ENCODE measurements at places on chromosomes 12 and 14.

DNA sequence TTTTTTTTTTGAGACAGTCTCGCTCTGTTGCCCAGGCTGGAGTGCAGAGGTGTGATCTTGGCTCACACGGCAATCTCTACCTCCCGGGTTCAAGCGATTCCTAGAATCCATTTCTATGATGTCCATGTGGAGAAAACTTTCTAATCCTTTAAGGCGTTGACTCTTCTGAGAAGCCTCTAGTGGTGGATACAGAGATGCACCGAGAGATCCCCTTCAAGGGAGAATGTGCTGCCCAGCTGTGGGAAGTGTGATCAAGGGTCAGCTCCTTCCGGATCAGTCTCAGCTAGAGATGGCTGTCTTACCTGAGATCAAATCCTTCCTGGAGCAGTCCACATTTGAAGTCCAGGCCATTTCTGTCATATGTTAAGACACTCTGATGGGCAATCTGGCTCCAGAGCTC lies 92.7 kb upstream of the HECTD1 start:
- DNase-seq, result peak; percentile 34

- DNase-seq, result peak; percentile 50
Observed at GRCh38 chr12:124867401-124867930, 3.8 kb upstream of the SCARB1 start.

DNA sequence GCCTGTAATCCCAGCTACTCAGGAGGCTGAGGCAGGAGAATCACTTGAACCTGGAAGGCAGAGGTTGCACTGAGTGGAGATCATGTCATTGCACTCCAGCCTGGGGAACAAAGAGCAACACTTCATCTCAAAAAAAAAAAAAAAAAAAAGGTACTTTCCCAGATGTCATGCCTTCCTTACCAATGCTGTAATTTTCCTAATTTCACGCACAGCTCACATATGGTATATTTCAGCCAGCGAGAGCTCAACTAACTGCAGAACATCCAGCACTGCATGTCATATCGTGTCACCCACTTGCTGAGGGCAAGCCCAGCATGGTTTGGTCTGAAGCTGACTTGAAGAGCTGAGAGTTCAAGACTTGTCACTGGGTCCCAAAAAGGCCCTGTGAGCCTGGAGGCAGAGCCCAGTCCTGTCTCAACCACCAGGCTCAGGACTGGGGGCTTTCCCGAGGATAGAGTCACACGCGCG lies 29.0 kb downstream of the NFKBIA start:
- DNase-seq, result peak; percentile 29

DNA sequence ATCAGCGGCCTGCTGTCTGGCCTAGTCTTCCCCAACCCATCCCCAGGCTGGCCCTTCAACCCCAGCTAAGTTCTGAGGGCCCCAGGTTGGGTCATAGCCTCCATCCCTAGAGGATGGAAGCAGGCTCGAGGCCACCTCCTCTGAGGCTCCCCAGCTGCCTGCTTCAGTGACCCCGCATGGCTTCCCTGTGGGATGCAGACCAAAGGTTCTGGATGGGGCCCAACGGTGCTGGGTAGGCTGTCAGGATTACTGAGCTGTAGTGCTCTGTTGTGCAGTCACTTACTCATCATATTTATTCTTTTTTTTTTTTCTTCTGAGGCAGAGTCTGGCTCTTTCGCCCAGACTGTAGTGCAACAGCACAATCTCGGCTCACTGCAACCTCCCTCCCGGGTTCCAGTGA lies 92.0 kb downstream of the IRF2BPL start:
- DNase-seq, result no peak

- no peak for DNase-seq
Observed at GRCh38 chr14:70879448-70879847, 27.8 kb upstream of the PCNX1 start.

GRCh38 chr12:19764408-19764807 lies 325.1 kb downstream of the AEBP2 start:
- peak; percentile 9 for DNase-seq

DNA sequence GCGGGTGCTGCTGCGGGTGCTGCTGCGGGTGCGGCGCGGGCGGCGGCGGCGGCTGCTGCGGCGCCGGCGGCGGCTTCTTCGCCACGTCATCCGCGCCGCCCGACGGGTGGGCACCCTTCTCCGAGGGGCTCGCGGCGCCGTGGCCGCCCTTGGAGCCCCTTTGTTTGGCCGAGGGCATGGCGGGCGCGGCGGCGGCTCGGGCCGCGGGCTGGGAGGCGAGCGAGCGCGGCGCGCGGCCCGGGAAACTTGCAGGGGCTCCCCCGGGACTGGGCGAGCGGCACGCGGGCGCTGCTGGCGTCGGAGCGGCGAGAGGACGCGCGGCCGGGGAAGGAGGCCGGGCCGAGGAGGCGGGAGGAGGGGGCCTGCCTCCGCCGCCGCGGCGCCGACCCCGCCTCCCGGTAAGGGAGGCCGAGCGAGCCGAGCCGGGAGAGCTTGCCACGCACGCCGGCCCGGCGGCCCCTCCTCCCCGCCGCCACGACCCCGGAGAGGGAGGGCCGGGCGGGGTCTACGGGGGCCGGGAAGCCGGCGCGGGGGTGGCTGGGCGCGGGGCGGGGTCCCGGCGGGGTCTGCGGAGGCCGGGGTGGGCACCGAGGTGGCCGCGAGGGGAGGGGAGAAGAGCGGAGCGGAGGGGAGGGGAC lies at the start of gene CKAP4:
TSS of gene CKAP4 (minus strand) at position 347 of the 638 bp plus-strand sequence. CDS start at position 178, 169 bp downstream.
- peak; percentile 77 for DNase-seq

DNA sequence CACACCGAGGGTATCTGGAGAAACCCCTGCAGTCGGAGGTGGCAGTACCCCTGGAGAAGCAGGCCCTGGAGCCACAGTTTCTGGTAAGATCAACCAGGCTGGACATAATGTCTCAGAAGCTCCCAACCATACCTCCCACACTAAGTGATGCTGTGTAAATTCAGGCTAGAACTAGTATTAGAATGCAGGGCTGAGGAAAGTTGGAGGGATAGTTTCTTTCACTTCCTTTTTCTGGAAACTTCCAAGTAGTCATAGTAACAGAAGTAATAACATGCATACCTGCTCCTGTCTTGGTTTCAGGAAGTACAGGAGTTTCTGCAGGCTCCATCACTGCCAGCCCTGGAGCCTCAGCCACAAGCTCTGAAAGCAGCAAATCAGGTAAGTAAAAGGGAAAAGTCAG lies 228.1 kb upstream of the CNTN1 start:
- DNase-seq, result no peak

DNA sequence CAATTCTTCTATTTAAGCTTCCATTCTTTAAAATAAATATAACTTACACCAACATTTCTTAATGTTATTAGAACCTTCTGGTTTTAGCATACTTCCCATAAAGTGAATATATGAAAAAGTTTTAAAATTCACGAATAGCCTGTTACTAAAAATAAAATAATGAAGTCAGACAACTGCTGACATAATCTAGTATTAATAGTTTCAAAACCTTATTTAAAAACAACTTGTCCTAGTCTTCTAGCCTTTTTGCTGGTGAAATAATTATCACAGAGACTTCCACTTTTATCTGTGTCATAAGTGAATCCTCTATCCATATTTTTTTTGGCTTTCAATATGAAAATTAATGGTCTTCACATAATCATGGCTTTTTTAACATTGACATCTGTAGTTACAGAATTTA lies 93.8 kb upstream of the MON2 start:
- no peak for DNase-seq

GRCh38 chr12:34033628-34034296 lies 11.5 kb downstream of the ALG10 start:
- peak; percentile 58 for DNase-seq

DNA sequence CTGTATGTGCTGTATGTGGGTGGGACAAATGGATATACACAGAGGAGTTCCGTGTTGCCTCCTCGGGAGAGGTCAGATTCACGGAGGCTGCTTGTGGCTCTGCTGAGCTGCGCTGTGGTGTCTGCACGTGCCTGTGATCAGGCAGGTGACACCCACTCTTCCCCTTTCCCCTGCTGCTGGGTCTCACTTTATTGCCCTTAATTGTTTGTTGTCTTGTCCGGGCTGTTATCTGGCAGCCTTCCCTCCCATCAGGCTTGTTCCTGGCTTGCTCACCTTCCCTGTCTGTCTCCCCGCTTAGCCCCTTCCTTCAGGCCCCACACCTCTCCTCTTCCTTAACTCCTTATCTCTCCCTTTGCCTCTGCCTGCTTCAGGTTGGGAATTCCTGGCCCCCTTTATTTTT lies 13.5 kb downstream of the WNT5B start:
- no peak for DNase-seq

Measured in ELR (cell line).